D341Med (cell line): ENCODE measurements at places on chromosomes 3 and 15.
A peak's percentile ranks its signal among the peaks of the same experiment; 100 is the strongest.

- no peak for DNase-seq
These were observed 253.0 kb upstream of the NSMCE3 start for GRCh38 chr15:29522373-29523276.

GRCh38 chr15:89575656-89576416, 567 bp downstream of the TICRR start:
- DNase-seq: peak; percentile 46

DNA sequence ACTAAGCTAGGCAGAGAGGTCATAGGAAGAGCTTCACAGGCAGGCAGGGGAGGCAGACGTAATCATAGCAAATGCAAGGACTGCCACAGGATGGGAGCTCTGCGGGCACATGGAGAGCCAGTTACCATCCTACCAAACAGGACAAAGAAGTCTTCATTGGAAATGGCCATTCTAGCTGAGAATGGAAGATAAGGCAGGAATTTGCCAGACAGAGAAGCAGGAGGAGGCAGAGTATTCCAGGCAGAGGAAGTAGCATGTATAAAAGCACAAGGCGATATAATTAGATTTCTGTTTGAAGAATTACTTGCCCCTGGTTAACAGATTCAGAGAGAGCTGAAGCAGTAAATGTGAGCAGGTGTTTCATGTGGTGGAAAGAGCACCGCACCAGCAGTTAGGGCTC, 3.5 kb upstream of the SEMA5B start:
- DNase-seq: no peak

DNA sequence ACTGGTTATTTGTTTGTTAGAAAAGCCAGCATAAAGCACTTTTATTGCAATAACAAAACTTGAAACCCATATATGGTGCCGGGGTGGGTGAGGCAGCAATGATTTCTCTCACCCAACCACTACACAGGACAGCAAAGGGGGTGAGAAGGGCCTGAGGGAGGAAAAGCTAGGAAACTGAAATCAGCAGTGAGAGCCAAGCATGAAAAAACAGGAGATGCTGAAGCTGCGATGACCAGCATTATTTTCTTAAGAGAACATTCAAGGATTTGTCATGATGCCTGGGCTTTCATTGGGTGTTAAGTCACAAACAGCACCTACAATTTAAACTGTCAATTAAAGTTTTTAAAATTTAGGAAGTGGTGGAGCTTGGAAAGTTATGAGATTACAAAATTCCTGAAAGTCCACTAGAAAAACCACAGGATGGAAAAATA, 11.9 kb upstream of the TM4SF4 start:
- no peak for DNase-seq

DNA sequence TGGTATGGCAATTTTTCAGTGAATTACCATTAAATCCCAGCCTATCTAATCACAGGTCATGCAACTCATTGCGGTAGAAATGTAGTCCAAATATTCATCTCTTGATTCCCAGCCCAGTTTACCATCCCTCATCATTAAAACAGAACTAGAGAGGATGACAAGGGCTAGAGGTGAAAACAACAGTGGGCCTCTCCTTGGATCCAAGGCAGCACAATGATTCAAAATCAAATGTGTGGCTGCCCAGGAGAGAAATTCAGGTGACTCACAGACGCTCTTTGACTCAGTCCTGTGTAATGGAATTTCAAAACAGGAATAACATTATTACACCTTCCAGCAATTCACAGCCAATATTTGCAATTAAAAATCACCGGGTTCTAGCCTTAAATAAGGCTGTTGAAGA, 246.5 kb downstream of the TBL1XR1 start:
- no peak for DNase-seq

GRCh38 chr15:88979674-88980073, 66.5 kb upstream of the MFGE8 start:
- DNase-seq: no peak

DNA sequence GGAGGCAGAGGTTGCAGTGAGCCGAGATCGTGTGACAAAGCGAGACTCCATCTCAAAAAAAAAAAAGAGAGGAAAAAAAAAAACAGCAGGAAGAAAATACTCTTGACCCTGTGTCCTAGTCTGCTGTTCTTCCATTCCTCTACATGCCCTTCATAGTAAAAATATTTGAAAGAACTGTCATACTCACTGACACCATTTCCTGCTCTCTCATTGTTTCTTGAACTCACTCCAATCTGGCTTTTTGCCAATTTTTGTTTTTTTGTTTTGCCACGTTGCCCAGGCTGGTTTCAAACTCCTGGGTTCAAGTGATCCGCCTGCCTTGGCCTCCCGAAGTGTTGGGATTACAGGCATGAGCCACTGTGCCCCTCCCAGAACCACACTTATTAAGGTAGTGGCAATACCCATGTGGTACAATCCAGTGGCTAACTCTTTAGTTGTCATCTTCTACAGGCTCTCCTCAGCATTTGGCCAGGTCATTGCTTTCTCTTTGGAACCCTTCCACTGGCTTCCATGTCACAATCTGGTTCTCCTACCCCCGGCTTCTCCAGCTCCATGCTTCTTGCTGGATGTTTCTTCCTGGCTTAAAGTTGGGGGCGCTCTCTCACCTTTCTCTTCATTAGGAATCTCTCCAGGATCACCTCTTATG, 238.2 kb upstream of the C2CD4B start:
- DNase-seq: no peak
